ENCODE measurements at places on chromosomes 4 and X.

DNA sequence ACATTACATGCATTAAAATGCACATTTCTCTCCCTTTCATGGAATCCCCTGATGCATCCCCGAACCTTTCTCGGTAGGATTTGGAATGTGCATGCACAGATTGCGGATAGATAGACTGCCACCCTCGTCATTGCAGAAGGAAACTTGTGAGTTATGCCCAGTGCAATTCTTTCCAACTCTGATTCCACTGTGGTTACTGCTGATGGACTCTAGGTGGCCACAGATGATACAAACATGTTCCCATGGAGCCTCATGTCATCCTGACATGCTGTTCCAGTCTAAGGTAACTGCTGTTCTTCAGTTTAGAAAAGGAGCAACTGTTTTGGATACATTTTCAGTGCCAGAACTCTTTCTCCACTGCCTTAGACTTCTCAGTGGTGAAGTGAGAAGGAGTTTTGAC lies 9.1 kb upstream of the VCX3B start:
- peak; percentile 1 for DNase-seq

DNA sequence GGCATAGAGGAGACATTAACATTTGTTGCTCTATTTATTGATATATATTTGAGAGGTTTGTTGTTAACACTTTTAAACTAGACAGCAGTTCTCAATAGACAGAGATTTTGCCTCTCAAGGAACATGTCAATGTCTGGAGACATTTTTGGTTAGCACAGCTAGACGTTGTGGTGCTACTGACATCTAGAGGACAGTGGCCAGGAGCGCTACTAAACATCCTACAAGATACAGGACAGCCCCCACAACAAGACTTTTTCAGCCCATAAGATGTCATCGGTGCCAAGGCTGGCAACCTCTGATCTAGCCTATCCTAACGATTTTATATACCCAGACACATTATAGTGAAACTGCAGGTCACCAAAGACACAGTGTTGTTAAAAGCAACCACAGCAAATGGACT lies 18.4 kb upstream of the CTSO start:
- no peak for DNase-seq

DNA sequence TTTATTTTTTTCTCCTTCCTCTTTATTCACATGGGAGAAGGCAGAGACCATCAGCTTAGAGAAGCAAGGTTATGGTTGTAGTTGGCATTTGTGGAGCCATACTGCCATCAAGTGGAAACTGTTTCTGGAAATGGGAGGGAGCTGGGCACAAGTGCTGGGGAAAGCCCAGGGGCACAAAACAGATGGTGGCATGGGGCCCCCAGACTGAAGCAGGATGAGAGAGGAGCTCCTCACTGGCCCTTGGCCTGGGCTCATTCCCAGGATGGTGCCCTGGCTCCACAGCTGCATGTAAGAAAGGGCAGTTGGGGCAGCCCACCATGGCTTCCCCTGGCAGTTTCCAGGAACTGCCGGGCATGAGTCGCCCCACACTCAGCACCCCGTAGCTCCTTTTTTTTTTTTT lies 59.2 kb downstream of the NBDY start:
- DNase-seq, result no peak

- no peak for DNase-seq
Measured at GRCh38 chr4:184853436-184853835, 27.7 kb upstream of the ACSL1 start.

DNA sequence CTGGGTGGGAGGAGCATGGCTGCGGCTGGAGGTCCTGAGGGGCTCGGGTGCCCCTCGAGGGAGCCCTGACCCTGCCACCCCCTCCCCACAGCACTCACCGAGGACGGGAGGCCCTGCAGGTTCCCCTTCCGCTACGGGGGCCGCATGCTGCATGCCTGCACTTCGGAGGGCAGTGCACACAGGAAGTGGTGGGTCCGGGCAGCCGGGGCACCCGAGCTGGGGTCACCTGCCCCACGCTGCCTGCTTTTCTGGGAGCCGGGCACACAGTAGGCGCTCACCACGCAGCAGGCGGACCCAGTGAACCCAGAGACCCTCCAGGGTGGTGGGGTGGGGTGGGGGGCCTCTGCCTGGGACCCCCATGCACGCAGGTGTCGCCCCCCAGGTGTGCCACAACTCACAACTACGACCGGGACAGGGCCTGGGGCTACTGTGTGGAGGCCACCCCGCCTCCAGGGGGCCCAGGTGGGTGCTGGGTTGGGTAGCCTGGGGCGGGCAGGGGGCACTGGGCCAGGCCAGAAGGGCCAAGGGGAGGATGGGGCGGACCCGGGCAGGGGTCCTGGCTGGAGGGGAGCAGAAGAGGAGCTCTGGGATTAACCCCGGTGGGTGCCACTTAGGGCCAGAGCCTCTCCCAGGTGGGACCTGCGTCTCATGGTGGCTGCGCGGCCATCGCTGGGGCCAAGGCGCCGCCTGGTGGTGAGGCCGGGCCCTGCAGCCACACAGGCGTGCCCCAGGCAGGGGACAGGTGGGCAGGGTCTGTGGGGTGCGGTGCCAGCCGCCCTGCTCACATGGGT lies 1.4 kb downstream of the HGFAC start:
- peak; percentile 53 for DNase-seq

GRCh38 chrX:48606091-48606490 lies 8.8 kb downstream of the WDR13 start:
- no peak for DNase-seq

DNA sequence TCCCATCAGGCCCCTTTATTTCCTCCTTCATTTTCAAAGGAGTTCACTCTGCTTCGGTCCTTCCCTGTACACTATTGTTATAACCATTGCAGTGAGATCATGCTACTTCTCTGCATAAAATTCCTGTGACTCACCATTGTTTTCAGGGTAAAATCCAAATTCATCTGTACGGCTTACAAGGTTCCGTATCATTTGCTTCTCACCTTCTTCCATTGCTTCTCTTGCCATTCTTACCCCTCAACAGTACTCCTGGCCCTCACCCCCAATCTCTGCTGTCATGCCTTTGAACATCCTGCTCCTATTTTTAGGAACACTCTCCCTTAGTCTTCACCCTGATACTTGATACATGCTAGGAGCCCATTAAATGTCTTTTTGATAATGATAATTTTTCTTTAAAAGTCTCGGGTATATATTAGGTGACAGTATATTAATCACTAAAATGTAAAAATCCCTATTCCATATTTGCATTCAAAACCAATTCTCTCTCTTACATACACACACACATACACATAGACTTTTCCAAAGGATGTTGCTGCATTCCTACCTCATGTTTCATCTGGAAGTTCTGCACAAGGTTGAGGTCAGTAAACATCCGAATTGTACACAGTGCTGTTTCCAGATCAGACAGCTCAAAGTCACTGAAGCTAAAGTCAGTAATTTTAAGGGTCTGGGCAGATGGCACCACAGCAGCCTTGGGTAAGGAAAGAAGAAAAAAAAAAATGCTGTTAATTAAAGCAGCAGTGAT lies 103.4 kb downstream of the PDE5A start:
- peak; percentile 26 for DNase-seq

- peak; percentile 19 for DNase-seq
Measured at GRCh38 chr4:157075811-157076577, at the start of gene GLRB. GLRB (plus strand) TSS chr4:157076150; CDS start chr4:157078025, 1,875 bp downstream.

- no peak for DNase-seq
Measured at GRCh38 chrX:24146283-24146949, 3.1 kb upstream of the ZFX start.

- DNase-seq, result no peak
Measured at GRCh38 chr4:101328063-101328602, 19.2 kb downstream of the PPP3CA start.

GRCh38 chr4:20916106-20916505 lies 215.8 kb downstream of the PACRGL start:
- no peak for DNase-seq

GRCh38 chr4:42344749-42345148 lies 52.5 kb upstream of the SHISA3 start:
- no peak for DNase-seq

- DNase-seq, result no peak
Measured at GRCh38 chrX:41082783-41083182, 2.5 kb upstream of the USP9X start.

GRCh38 chrX:38275615-38276014 lies 51.7 kb downstream of the RPGR start:
- peak; percentile 36 for DNase-seq

- no peak for DNase-seq
Measured at GRCh38 chr4:116880625-116881024, 204.8 kb downstream of the TRAM1L1 start.

GRCh38 chr4:2798399-2799223 lies 5.7 kb downstream of the SH3BP2 start:
- no peak for DNase-seq

DNA sequence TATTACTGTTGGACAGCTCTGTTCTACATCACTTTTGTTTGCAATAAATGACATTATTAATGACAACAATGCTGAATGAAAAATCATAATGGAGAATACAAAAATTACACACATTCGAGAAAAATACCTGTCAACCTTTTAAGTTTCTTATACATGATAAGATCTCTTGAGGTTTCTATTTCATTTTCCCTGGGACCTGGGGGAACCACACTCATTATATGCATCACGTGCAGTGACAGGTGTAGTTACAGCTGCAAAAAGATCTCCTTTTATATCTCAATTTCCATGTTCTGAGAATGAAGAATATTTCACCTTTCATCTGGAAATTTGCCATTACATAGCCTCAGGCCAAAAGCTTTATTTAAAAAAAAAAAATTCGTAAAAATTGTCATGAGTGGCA lies 1347.0 kb upstream of the AGA start:
- DNase-seq, result no peak

DNA sequence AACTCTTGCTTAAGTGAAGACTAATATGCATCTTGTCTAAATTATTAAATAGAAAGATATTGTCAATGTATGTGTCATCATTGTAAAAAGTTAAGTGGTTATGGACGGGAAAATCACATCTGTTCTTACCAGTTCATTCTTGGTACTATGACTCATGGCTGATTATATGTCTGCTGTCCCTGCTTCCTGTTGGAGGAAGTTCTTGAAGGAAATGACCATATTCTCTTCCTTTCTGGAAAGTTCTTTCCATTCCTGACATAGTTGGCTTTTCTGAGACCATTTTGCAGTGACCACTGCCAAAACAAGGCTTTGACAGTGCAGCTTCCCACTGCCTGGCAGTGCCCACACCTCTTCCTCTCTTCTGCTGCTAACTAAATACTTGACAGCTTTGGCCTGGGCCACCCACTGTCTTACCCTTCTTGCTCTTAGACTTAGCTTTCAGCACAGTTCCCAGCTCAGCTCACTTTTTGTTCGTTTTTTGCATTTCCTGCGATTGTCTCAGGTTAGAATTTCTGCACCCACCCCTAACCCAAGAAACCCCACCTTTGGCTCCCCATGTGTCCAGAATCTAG lies 13.2 kb upstream of the CLDN24 start:
- peak; percentile 77 for DNase-seq

DNA sequence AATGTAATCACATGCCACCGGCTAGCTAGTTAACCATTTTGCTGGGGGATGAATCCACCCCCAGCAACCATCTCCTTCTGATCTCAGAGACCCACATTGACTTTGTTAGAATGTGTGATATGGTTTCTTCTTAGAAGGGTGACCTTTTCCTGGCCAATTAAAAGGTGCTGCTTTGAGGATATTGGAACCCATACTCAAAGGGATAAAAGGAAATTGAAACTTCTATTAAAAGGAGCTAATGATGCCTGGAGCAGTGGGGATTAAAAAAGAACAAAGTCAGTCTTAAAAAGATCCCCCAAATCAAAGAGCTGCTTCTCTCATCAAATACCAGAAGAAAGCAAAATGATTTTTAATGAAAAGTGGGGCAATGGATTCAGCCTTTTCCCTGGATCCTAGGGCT lies 214.1 kb downstream of the SHROOM3 start:
- DNase-seq, result no peak

- DNase-seq, result peak; percentile 34
Measured at GRCh38 chrX:153474718-153475117, 4.3 kb upstream of the HAUS7 start.

- DNase-seq, result no peak
Measured at GRCh38 chrX:124462931-124463330, 116.6 kb downstream of the SH2D1A start.

GRCh38 chr4:85154591-85154990 lies 188.1 kb upstream of the WDFY3 start:
- no peak for DNase-seq

- no peak for DNase-seq
Measured at GRCh38 chr4:84878546-84878945, 87.9 kb downstream of the WDFY3 start.

GRCh38 chr4:17152941-17153540 lies 254.6 kb upstream of the LDB2 start:
- no peak for DNase-seq

DNA sequence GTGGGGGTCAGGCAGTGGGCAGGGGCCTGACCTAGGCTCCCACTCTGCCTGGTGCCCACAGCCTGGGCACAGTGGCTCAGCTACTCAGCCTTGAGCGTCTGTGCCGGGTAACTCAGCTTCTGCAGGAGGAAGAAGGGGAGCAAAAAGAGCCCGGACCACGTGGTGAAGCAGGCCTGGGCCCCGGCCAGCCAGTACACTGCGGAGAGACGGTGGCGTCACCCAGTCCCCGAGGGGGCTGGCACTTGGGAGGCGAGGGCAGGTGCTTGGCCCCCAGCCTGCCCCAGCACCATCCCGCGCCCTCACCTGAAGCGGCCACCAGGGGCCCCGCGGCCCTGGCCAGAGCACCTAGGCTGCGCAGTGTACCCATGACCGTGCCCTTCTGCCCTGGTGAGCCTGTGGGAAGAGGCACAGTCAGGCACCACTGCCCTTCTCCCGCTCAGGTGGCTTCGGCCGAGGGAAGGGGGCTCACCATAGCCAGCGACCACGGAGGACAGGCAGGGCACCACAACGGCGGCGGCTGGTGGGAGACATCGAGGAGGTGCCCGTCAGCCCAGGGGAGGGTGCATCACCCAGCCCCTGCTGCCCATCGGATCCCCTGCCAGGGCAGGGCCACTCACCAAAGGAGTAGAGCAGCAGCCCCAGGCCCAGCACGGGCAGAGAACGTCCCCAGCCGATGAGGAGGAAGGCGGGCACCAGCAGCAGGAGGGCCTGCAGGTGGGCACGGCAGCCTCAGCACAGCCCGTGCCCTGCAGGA lies 32.3 kb downstream of the NOP14 start:
- DNase-seq, result no peak

DNA sequence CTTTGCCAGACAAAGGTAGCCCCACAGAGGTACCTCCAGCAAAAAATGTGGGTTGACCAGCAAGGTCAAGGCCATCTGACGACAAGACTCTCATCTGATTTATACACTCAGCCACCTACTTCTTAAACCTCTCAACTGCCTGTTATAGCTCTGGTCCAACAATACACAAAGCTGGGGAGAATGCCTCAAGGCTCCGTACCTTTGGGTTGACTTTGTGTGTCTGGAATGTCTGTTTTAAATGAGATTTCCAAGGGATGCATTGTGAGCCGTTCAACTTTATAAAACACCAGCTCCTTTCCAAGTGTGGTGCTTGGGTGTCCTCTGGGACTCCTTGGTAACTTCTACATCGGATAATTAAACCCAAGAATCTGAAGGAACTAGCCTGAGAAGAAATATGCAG lies 167.0 kb upstream of the RPL34 start:
- DNase-seq, result no peak

- no peak for DNase-seq
Measured at GRCh38 chr4:3707423-3708102, 58.6 kb upstream of the ADRA2C start.

GRCh38 chr4:28373601-28374000 lies 1513.0 kb downstream of the STIM2 start:
- peak; percentile 3 for DNase-seq

- peak; percentile 7 for DNase-seq
Measured at GRCh38 chrX:18931972-18932371, 51.9 kb downstream of the PHKA2 start.

All from RWPE1 (cell line).